ENCODE measurements at places on chromosomes 7 and 10.
A peak's percentile ranks its signal among the peaks of the same experiment; 100 is the strongest.

DNA sequence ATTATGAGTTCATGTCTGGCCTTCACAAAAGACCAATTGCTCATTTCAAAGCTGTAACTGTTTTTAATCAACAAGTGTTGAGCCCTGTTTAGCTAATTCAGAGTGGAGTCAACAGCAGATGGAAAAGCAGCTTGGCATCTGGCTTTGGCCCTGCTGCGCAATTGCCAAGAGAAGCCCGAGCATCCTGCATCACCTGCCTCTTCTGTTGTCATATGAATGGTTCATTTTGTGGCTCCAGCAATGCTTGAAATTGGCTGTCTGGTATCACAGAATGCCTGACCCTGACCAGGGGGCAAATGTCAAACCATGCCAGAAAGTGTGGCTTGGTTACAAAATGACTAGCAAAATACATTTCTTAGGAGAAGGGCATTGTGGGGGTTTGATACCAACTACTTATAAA, 296.5 kb upstream of the PHF14 start:
- no peaks in the 10 kb centered on the region for H3K36me3 ChIP-seq
- H3K27ac ChIP-seq, result no peak overlapping the region
- no peak overlapping the region for H3K4me3 ChIP-seq
- H3K4me1 ChIP-seq, result no peaks in the 10 kb centered on the region

DNA sequence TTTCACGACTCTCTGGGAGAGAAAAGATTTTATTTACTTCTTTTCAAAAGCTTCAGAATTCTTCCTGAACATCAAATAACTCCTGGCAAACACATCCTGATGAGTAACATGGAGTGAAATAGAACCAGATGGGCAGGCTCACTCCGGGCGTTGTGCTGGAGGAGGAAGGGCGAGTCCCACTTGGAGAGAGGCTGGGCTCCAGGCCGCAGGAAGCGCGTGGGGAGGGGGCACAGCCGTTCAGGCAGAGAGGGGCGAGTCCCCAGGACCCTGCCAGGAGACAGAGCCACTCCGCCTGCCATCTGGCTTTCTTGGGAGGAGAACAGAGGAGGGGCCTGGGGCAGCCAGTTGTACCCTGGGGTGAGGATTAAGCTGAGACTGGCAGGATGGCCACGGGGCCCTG, 265.9 kb upstream of the ZMIZ1 start:
- no peak for DNase-seq
- H3K27ac ChIP-seq, result no peak overlapping the region
- H3K4me3 ChIP-seq, result no peak overlapping the region
- H3K36me3 ChIP-seq, result no peaks in the 10 kb centered on the region
- no peaks in the 10 kb centered on the region for H3K4me1 ChIP-seq
- H3K27me3 ChIP-seq, result no peaks in the 10 kb centered on the region

GRCh38 chr7:91771921-91772815, 108.3 kb downstream of the MTERF1 start:
- no peak overlapping the region for H3K4me3 ChIP-seq
- H3K36me3 ChIP-seq, result no peaks in the 10 kb centered on the region
- DNase-seq, result no peak
- no peaks in the 10 kb centered on the region for H3K27me3 ChIP-seq
- no peak overlapping the region for H3K27ac ChIP-seq

DNA sequence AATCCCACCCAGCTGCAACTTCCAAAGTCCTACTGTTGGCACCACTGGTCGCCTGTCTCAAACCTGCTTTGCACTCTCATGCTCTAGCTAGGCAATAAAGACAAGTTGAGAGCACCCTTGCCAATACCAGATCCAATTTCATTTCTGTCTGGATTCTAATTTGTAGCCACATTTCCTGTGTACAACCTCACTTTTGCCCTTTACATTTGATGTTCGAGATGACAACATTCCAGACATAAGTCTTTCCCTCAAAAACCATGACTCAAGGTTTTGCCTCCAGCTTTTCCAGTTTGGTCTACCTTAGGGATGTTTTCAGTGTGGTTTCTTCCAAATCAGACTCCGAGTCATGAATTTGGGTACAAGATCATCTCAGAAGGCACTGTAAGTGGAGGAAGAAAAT, 309.0 kb downstream of the GPAM start:
- H3K4me3 ChIP-seq, result no peak overlapping the region
- no peaks in the 10 kb centered on the region for H3K36me3 ChIP-seq
- DNase-seq, result no peak
- no peak overlapping the region for H3K27ac ChIP-seq
- no peaks in the 10 kb centered on the region for H3K4me1 ChIP-seq

DNA sequence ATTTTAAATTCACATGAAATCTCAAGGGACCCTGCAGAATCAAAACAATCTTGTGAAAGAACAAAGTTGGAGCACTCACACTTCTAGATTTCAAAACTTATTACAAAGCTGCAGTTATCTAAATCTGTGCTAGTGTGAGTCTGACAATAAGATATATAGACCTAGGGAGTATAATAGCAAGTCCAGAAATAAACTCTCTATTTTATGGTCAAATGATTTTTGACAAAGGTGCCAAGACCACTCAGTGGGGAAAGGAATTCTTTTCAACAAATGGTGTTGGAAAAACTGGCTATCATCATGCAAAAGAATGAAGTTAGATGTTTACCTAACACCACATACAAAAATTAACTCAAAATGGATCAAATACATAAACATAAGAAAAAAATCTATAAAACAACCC, 68.2 kb downstream of the TFEC start:
- DNase-seq, result no peak
- no peak overlapping the region for H3K4me3 ChIP-seq
- H3K27me3 ChIP-seq, result no peaks in the 10 kb centered on the region
- H3K27ac ChIP-seq, result no peak overlapping the region
- H3K4me1 ChIP-seq, result peaks cover 7% of the 10 kb centered on the region

- H3K4me3 ChIP-seq, result no peak overlapping the region
- no peaks in the 10 kb centered on the region for H3K27me3 ChIP-seq
- no peak for DNase-seq
- no peak overlapping the region for H3K27ac ChIP-seq
- H3K36me3 ChIP-seq, result no peaks in the 10 kb centered on the region
These were observed 117.7 kb downstream of the PFKFB3 start for GRCh38 chr10:6320320-6321010.

- no peaks in the 10 kb centered on the region for H3K27me3 ChIP-seq
- peak overlapping the region; percentile 9 for H3K27ac ChIP-seq
- H3K4me1 ChIP-seq, result peaks cover 10% of the 10 kb centered on the region
- H3K36me3 ChIP-seq, result no peaks in the 10 kb centered on the region
- peak overlapping the region; percentile 30 for H3K4me3 ChIP-seq
These were observed 89.7 kb upstream of the STEAP1B start for GRCh38 chr7:22589641-22590201.

- H3K27ac ChIP-seq, result no peak overlapping the region
- no peak overlapping the region for H3K4me3 ChIP-seq
- H3K27me3 ChIP-seq, result no peaks in the 10 kb centered on the region
- H3K4me1 ChIP-seq, result no peaks in the 10 kb centered on the region
- H3K36me3 ChIP-seq, result no peaks in the 10 kb centered on the region
These were observed 26.8 kb downstream of the CALD1 start for GRCh38 chr7:134806197-134806596.

- no peaks in the 10 kb centered on the region for H3K27me3 ChIP-seq
- H3K4me1 ChIP-seq, result peaks cover 7% of the 10 kb centered on the region
- no peak for DNase-seq
- no peak overlapping the region for H3K4me3 ChIP-seq
These were observed 12.0 kb upstream of the SLC29A4 start for GRCh38 chr7:5270788-5271187.

- no peaks in the 10 kb centered on the region for H3K4me1 ChIP-seq
- peaks cover 55% of the 10 kb centered on the region for H3K27me3 ChIP-seq
- no peak for DNase-seq
- H3K36me3 ChIP-seq, result no peaks in the 10 kb centered on the region
- no peak overlapping the region for H3K4me3 ChIP-seq
These were observed 86.6 kb upstream of the MACROH2A2 start for GRCh38 chr10:69965919-69966662.

- no peak overlapping the region for H3K27ac ChIP-seq
- no peak overlapping the region for H3K4me3 ChIP-seq
- no peaks in the 10 kb centered on the region for H3K4me1 ChIP-seq
- no peaks in the 10 kb centered on the region for H3K36me3 ChIP-seq
- H3K27me3 ChIP-seq, result no peaks in the 10 kb centered on the region
These were observed 31.7 kb upstream of the INSIG1 start for GRCh38 chr7:155265961-155266360.

GRCh38 chr7:102321351-102322201, 34.7 kb downstream of the SPDYE6 start:
- H3K27ac ChIP-seq, result no peak overlapping the region
- H3K36me3 ChIP-seq, result peaks cover 42% of the 10 kb centered on the region
- H3K27me3 ChIP-seq, result peaks cover 2% of the 10 kb centered on the region
- peaks cover 3% of the 10 kb centered on the region for H3K4me1 ChIP-seq
- no peak overlapping the region for H3K4me3 ChIP-seq

GRCh38 chr7:47602272-47603004, 20.5 kb upstream of the TNS3 start:
- no peaks in the 10 kb centered on the region for H3K4me1 ChIP-seq
- H3K27me3 ChIP-seq, result no peaks in the 10 kb centered on the region

DNA sequence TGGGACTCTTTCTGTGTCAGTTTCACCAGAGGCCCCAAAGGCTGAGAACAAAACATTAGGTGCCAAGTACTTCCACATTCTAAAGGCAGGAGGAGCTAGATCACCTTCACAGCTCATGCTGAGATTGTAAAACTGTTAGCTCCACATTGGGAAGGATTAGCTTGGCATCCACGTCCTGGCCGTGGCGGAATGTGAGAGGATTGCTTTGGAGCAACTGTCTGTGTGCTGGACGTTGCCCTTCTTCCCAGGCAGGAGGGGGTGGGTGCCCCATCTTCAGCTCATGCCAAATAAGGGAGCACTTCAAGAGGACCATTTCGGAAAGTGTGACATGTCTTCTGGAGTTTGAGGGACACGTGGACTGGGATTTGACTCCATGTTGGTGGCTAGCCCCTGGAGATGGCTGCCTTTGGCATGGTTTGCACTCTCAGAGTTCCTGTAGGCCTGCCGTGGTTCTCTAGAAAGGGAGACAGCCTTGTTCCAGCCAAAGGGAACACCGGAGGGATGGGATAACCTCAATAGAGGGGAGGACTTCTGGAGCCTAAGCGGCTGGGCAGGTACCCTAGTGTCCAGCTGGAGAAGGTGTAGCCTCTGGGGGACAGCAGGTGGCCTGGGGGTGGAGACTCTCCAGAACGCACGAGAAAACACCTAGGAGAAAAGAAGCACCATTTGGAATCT, 19.9 kb upstream of the FMC1 start:
- no peak for DNase-seq
- no peaks in the 10 kb centered on the region for H3K4me1 ChIP-seq
- no peaks in the 10 kb centered on the region for H3K27me3 ChIP-seq
- H3K36me3 ChIP-seq, result no peaks in the 10 kb centered on the region

DNA sequence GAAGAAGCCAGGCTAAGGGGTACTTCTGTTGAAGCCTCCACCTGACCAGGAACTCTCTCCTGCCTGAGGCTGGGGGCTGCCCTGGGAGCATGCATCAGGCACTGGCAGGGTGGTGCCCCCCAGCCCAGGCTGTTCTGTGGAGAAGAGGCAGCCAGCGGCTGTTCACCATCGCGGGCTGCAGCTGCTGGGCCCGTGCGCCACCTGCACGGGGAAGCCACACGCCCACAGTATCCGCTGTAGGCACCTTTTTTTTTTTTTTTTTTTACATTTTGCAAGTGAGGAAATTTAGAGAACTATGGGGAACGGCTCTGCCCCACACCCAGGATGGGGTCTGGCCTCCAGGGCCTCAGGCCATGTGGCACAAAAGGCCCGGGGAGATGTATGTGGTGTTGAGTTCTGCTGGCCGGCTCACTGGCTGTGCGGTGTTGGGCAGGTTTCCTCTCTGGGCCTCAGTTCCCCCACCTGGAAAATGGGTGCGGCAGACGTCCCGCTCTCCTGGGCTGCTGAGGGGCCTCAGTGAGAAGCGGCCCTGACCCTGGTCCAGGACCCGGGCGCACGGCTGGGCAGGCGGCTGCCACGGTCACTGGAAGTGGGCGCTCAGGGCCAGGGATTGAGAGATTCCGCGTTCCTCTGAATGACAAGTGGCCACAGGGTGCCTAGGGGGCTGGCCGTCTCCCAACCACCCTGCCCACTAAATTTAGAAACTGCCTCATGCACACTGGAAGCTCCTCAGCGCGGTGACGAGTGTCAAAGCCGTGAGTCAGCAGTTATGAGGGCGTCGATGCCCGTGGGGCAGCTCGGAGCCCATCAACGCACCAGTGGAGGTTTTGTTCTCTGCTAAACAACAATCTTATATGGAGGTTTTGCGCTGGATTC, 8.8 kb upstream of the INTS1 start:
- H3K27me3 ChIP-seq, result no peaks in the 10 kb centered on the region
- DNase-seq, result no peak
- H3K4me3 ChIP-seq, result no peak overlapping the region
- peaks cover 4% of the 10 kb centered on the region for H3K4me1 ChIP-seq
- H3K36me3 ChIP-seq, result no peaks in the 10 kb centered on the region

- DNase-seq, result no peak
- H3K36me3 ChIP-seq, result no peaks in the 10 kb centered on the region
- peak overlapping the region; percentile 28 for H3K27ac ChIP-seq
- H3K27me3 ChIP-seq, result no peaks in the 10 kb centered on the region
These were observed 147.3 kb downstream of the NRCAM start for GRCh38 chr7:108308903-108309302.

GRCh38 chr7:38375453-38375852, 102.0 kb upstream of the TARP start:
- no peak overlapping the region for H3K27ac ChIP-seq
- no peaks in the 10 kb centered on the region for H3K4me1 ChIP-seq
- H3K36me3 ChIP-seq, result no peaks in the 10 kb centered on the region
- DNase-seq, result no peak
- H3K27me3 ChIP-seq, result no peaks in the 10 kb centered on the region

DNA sequence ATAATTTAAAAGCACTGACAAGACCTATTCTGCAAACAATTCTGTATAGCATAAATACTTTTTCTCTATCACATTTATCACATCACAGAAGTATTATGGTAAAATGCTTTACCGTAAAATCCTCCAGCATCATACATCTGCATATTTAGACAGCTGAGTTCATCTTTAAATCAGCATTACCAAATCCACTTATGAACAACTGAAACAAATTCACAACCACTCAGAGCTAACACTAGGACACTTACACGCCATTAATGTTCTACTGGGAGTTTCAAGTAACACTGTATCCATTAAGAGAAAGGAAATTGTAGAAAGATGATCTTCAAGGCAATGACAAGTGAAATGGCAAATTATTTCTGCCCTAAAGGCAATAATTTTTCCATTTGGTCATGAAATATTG, 105.7 kb upstream of the DKK1 start:
- no peak overlapping the region for H3K27ac ChIP-seq
- peaks cover under 1% of the 10 kb centered on the region for H3K4me1 ChIP-seq
- H3K27me3 ChIP-seq, result no peaks in the 10 kb centered on the region
- no peaks in the 10 kb centered on the region for H3K36me3 ChIP-seq

DNA sequence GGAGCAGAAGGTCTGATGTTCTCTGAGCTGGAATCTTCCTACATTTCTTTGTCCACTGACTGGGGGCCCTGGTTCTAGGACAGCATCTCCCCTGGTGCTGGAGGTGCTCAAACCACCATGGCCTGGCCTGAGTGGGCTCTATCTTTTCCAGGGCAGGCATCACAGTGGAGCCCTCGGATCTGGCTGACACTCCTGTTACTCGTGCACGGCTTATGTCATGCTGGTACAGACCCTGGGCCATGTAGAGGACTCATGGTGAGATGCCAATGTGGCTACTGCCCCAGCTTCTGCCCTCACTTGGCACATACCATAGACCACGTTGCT, 96.0 kb downstream of the HIPK2 start:
- H3K4me3 ChIP-seq, result no peak overlapping the region
- peaks cover 20% of the 10 kb centered on the region for H3K4me1 ChIP-seq
- DNase-seq, result no peak

- no peaks in the 10 kb centered on the region for H3K27me3 ChIP-seq
- no peak overlapping the region for H3K27ac ChIP-seq
- peaks cover 12% of the 10 kb centered on the region for H3K4me1 ChIP-seq
- H3K4me3 ChIP-seq, result no peak overlapping the region
- no peaks in the 10 kb centered on the region for H3K36me3 ChIP-seq
These were observed 182.3 kb downstream of the NPSR1 start for GRCh38 chr7:34840176-34840785.
